ENCODE measurements at places on chromosomes 6 and 20.

GRCh38 chr20:49483018-49483695, 689 bp upstream of the KCNB1 start:
- no peak for DNase-seq

GRCh38 chr6:137938770-137939379, 71.8 kb downstream of the TNFAIP3 start:
- DNase-seq, result no peak

- DNase-seq, result no peak
Measured at GRCh38 chr20:46367234-46367633, 39.2 kb downstream of the ELMO2 start.

DNA sequence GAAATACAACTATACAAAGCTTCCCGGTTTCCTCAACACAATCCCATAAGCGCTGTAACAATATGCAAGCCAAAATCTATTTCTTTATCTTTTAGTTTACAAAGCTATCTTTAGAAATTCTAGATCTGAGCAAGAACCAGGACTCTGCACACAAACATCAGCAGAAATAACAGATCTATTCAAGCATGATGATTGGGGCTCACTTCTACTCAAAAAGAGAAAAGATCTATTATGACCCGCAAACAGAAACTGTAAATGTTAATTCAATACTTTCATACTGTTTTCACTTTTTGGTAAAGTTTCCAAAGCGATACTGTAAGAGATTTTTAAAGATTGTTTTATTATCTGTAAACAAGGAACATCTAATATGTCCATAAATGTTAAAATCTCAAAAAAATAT, 86.6 kb downstream of the SESN1 start:
- DNase-seq, result no peak

DNA sequence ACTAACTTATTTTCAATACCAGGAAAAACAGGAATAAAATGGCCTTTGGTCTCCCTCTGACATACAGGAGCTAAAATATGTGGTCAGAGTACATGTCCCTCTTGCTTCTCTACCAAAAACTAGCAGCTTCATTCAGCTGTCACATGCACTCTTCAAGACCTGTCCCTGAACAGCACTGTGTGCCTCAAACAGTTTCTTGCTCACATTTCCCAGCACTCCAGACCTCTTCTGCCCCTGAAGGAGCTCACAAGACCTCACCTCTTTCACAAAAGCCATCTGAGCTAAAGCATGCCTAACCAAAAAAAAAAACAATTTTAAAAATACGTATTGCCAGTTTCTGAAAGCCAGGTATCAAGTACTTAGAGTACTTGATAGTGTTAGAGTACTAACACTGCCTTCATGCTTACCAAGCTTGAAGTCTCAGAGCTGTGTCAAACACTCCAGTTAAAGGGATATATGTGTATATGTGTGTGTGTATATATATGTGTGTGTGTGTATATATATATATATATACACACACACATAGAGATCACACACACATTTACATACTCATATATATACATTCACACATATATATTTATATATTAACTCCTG, 148.3 kb upstream of the POU3F2 start:
- no peak for DNase-seq

DNA sequence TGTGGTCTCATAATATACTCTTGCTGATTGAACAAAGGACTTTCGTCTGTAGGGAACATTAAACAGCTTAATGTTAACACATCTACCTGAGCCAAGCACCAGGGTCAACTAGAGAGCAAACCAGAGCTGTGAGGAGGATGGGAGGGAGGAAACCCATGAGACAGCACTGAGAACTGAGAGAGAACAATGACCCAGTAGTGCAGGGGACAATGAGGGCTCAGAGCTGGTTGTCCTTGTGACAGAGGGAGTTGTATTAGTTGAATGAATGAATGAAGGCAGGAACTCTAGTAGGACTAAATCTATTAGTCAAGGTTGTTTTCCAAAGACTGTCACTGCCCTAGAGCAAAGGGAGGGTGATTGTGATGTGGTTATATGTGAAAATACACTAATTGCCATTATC, 28.2 kb upstream of the GSTA4 start:
- no peak for DNase-seq

DNA sequence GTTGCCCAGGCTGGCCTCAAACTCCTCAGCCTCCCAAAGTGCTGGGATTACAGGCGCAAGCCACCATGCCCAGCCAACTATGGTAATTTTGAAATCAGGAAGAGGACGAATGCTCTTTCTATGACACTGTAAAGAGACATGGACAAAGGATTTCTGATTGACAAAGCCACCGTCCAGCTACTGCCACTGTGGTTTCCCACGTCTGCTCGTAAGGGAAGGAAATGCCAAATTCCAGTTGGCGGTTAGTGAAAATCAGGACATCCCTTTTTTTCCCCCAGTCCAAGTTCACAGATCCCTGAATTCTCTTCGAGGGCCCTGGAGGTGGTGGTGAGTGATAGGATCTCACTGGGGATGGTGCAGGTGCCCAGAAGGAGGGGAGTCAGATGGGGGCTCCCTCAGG, 31.2 kb downstream of the SNAI1 start:
- no peak for DNase-seq

GRCh38 chr6:165986914-165987482, 180.7 kb downstream of the TBXT start:
- no peak for DNase-seq
